ENCODE measurements at places on chromosomes 3 and 15.

DNA sequence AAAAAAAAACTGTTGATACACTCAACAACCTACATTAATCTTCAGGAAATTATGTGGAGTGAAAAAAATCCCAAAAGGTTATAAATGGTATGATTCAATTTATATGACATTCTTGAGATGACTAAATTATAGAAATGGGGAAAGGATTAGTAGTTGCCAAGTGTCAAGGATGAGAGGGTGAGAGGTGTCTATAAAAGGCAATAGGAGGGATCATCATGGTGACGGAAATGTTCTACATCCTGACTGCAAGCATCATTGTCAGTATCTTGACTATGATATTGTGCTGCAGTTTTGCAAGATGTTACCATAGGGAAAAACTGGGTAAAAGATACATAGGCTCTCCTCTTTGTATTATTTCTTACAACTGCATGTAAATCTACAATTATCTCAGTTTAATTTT is 125.6 kb downstream of the FRMD5 start:
- DNase-seq, result no peak

- no peak for DNase-seq
Measured at GRCh38 chr3:169402672-169403360, 260.7 kb downstream of the MECOM start.

DNA sequence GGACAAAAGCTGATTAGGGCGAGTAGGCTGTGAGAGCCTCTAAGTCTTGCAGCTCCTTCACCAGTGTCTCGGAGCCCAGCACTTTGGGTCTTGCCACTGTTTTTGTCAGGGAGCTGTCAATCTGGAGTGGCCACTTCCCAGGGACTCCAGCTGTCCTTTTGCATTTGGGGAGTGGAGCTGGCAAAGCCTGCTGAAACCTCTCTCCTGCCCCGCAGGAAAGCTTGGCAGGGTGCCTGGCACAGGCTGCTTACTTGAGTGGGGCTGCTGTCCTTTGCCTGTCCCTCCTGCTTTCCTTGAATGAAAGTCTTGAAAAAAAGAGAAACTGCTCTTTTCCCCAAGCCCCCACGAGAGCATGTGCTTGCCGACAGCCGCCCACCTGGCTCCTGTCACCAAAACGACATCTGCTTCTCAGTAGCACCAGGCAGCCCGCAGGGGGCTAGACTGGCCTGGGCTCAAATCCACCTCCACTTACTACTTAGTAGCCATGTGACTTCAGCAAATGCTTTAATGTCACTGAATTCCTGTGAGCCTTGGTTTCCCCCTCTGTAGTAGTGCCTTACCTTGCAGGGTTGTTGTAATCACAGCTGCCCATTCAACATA is 13.7 kb downstream of the USP13 start:
- peak; percentile 25 for DNase-seq

DNA sequence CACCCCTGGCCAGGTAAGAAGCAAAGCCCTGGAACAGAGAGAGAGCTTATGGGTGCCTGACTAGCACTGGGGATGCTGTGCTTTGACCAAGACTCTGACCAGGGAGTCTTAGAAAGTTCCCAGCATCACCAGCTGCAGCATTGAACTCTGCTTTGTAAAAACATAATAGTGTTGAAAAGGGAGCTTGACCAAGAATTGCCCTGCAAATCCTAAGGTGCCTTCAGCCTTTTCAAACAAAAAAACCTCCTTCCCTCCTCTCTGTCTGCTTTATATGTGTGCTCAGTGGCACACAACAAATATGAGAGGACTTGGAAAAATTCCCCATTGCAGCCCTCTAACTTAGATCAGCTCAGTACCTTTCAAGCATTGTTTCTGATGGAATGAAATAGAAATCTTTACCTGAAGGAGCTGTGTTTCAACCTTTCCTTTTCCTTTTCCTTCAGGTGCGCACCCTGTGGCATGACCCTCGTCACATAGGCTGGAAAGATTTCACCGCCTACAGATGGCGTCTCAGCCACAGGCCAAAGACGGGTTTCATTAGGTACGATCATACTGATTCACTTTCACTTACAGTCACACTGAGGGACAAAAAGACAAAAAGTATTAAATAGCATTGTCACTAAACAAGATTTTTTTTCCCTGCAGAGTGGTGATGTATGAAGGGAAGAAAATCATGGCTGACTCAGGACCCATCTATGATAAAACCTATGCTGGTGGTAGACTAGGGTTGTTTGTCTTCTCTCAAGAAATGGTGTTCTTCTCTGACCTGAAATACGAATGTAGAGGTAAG is 13.0 kb downstream of the THBS1 start:
- DNase-seq, result no peak

GRCh38 chr3:71432044-71432975 is 151.2 kb downstream of the FOXP1 start:
- DNase-seq, result no peak

DNA sequence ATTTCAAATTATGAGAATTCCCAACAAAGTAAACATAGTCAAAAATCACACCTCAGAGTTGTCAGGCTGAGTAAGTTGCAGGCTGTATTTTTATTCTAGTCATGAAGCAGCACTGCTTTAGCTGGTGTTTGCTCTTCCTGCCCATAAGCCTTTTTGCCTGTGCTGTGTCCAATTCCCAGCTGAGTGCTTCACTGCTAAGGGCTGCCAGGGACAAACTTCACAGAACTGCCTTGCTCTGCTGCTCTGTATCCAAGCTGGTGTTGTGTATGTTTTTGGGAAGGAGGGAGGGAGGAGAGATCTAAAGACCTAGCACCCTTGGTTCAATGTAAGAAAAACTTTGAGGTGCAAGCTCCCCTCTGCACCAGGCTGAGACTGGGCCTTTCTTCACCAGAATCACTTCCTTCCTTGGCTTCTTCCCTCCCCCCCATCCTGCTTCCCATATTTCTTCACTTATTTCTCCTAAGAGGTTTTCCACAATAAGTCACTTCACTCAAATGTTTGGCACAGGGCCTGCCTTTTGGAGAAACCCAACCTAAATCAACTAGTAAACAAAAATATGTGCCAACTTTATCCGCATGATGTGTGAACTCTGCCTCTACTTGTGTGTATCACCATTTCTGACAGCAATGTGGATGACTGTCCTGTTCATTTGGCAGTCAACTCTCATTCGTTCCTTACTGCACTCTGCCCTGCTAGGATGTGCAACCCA is 156.1 kb downstream of the TBL1XR1 start:
- DNase-seq, result peak; percentile 31

DNA sequence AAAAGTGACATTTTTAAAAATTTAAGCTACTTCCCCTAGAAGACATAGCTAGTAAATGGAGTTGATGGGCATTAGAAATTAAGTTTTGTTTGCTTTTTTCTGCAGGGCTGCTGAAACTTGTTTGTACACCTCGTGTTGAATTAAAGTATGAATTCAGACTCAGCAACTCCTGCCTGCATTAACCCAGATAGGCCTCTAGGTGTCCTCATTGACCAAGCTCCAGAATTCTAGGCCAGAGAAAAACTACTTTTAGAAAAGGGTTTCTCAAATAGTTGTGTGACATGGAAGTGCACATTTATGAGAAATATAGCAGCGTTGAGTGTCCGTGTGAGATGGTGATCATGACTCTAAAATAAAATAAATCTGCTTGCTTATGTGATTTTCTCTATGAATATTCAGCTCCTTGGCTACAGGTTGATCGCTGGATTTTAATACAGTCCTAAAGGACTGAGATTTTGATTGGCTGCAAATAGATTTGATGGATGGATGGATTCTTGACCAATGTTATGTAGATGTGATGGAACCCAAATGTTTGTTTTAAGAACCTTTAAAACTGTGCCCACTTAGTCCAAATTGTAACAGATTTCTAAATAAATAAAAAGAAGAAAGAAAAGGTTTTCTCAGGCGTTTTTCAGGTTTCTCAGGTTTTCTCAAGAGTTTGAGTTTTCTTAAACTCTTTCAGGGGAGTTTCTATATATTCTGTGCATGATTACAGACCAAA is 39.4 kb upstream of the LMOD3 start:
- peak; percentile 47 for DNase-seq

GRCh38 chr3:171236265-171237008 is 209.9 kb upstream of the SLC2A2 start:
- no peak for DNase-seq

- no peak for DNase-seq
Measured at GRCh38 chr3:94293793-94294195, 230.9 kb downstream of the NSUN3 start.

DNA sequence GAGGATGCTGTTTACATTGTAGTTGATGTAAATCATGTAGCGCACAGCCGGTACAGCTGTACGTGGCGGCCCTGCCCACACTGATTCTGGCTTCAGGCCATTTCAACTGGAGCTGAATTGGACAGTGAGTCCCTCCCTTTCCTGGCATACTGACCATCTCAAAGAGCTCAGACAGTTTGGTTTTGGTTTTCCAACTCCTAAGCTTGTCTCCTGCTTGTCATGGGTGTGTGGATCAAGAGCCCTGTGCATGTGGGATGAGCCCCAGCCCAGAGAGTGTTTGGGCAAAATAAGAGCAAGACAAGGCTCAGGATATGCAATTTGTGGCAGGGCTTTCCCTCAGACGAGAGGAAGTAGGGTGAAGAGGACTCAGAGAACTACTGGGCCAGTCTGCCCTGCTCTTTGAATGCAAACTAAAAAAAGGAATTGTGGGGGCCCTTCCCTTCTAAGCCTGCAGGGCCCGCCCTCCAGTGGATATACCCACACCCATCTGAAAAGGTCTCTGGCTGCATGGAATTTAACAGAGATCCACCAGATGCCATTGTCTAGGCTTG is 13.3 kb downstream of the ITGA11 start:
- peak; percentile 67 for DNase-seq

- DNase-seq, result no peak
Measured at GRCh38 chr3:179606534-179607085, 2.0 kb downstream of the NDUFB5 start.

DNA sequence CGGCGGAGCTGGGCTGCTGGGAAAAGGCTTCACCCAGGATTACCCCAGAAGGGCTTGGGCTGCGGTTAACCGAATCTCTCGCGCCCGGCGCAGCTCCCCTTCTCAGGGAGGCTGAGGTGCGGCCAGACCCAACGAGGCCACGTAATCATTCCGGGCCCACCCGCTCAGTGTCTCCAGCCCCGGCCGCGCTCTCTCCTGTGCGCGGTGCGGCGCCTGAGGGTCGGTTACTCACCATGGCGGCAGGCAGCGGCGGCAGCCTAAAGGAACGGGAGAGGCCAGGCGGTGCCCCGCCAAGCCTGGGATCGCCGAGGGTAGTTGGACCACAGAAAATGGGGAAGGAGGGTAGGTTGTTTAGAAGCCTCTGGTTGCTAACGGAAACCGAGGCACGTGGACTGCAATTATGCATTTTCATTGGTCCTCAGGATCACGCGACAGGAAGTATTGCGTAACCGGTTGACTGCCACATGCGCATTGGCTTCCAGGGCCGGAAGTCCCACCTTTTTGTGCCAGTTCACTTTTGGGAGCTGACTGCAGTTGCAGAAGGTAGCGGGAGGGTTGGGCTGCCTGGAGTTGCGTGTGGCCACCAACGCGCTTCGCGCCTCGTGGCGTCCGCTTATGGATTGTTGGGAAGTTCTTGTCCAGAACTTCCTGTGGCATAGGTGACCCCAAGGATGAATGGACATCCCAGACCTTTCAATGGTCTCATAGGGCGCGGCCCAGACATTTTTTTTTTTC is at the start of gene LZTFL1:
Gene LZTFL1 (minus strand): TSS at position 363 of the 735 bp plus-strand sequence. CDS start 128 bp downstream, at position 235.
- DNase-seq, result peak; percentile 98

DNA sequence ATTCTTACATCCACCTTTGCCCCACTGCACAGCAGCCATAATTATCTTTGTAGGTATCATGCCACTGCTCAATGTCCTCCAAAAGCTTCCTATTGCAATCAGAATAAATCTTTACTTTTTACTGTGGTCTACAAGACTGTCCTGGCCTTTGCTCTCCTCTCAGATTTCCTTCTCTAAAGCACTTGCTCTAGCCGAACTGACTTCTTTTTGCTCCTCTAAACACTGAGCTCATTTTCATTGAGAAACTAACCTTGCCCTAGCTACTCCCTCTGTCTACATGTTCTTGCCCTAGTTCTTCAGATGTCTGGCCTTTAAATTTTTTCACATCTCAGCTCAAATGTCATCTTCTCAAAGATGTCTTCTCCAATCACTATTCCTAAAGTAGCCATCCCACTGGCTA is 342.8 kb downstream of the TBC1D5 start:
- DNase-seq, result no peak

DNA sequence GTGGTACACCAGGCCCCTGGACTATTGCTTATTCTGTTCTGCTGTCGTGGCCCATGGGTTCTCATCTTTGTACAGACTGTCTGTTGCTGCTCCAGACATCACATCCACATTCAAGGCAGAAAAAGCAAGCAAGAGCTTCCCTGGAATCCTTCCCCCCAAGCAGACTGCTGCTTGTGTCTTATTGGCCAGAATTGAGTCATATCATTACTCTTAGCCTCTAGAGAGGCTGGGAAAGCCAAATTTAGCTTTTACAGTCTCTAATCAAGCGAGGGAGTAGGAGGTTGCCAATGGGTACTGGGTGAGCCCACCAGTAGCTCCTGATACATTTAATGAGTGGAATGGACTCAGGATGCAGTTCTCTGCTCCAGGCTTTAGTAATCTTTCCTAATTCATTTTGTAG is 39.4 kb downstream of the RAB6B start:
- peak; percentile 8 for DNase-seq

DNA sequence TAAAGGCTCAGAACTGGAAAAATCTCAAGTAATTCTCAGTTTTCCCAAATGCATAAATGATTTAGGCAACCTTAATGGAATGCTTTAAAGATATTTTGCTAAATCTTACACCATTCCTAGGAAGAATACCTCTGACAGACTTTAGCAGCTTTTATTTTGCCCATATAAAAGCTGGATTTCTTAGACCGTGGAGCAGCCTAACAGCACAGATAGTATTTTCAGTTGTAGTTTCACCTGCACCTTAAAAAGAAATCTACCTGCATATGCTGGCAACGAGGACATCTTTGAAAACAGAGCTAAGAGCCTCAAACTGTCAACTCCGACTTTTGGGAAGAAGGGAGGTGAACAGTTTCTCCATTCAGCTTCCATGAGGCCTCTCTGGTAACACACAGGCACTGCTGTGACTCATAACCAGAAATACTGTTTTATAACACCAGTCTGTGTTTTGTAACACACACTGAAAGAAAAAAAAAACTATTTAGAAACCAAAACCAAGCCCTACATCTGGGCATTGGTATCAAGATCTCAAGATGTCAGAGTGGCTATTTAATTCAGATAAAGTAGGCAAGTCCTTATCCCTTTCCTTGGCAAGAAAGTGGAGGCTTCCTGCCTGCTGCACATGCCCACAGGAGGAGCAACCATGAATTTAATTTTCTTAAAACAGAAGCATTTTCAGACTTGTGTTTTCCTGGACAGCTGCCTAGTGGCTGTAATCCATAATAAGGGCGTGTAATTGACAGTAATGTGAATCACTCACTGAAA is 181.5 kb upstream of the ICE2 start:
- peak; percentile 79 for DNase-seq

- no peak for DNase-seq
Measured at GRCh38 chr15:51732646-51733045, 4.8 kb downstream of the LYSMD2 start.

- peak; percentile 48 for DNase-seq
Measured at GRCh38 chr3:187669675-187670504, at the start of gene SST. Gene SST (minus strand): TSS chr3:187670394. CDS start chr3:187670291, 103 bp downstream.

- DNase-seq, result no peak
Measured at GRCh38 chr3:118292841-118293240, 741.8 kb downstream of the IGSF11 start.

DNA sequence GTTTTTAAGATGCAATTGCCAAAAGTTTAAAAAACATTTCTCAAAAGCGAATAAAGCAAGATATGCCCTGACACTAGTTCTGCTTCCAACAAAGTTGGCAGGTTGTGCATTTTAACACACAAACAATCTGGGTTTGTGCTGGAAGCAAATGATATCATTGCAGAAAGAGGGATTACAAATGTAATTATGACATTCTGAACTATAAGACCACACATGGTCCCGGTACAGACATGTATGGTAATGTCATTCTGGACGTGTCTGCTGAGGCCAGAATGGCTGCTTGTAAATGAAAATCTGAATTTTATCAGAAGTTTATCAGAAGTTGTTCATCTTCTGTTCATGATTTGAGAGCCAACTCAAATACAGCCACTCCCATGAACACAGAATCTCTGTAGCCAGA is 10.7 kb downstream of the TMC3 start:
- no peak for DNase-seq
